ENCODE measurements at places on chromosomes 11 and 22.

DNA sequence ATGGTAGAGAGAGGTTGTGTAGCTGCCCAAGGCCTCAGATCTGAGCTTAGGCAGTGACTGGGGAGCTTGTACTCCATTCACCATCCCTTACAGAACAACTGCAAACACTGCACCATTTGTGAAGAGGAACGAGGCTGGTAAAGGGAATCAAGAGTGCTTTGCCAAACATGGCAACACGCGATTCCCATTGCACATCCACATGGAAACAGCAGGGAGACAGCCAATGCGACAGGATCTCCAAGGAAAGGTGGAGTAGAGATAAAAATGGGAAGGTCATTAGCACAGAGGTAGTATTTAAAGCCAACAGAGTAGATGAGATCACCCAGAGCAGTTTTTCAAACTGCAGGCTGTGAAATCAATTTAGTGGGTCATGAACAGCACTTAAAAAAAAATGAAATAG is 42.0 kb downstream of the TCF20 start:
- H3K27me3 ChIP-seq, result no peaks in the 10 kb centered on the region
- no peak overlapping the region for H3K4me3 ChIP-seq
- no peaks in the 10 kb centered on the region for H3K36me3 ChIP-seq
- peaks cover 20% of the 10 kb centered on the region for H3K4me1 ChIP-seq
- DNase-seq, result no peak

- DNase-seq, result no peak
- no peaks in the 10 kb centered on the region for H3K36me3 ChIP-seq
- H3K27me3 ChIP-seq, result no peaks in the 10 kb centered on the region
- H3K27ac ChIP-seq, result no peak overlapping the region
- H3K4me3 ChIP-seq, result no peak overlapping the region
- H3K4me1 ChIP-seq, result peaks cover 53% of the 10 kb centered on the region
Measured at GRCh38 chr22:43012390-43012789, 2.6 kb downstream of the PACSIN2 start.

DNA sequence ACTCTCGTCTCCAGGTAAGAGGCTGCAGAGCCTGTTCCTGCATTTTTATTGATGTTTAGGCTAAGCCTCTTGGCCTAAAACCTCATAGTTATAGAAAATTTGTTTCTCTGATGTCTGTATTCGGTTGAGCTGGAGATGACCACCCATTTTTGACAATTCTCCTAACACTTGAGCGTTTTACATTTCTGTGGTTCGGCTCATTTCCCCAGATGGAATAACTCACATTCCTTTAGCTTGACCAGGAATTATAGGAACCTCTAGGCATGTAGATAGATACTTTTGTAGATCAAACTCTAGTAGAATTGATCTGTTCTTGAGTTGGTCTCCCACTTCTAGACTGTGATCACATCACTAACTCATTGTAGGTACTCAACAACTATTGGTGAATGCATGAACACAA is 172.6 kb upstream of the CADM1 start:
- no peaks in the 10 kb centered on the region for H3K27me3 ChIP-seq
- H3K4me1 ChIP-seq, result peaks cover 6% of the 10 kb centered on the region
- no peak for DNase-seq

- DNase-seq, result no peak
- H3K27me3 ChIP-seq, result no peaks in the 10 kb centered on the region
- no peak overlapping the region for H3K4me3 ChIP-seq
- H3K36me3 ChIP-seq, result no peaks in the 10 kb centered on the region
- no peak overlapping the region for H3K27ac ChIP-seq
- H3K4me1 ChIP-seq, result peaks cover 19% of the 10 kb centered on the region
Measured at GRCh38 chr11:74465291-74465708, 2.0 kb downstream of the KCNE3 start.

DNA sequence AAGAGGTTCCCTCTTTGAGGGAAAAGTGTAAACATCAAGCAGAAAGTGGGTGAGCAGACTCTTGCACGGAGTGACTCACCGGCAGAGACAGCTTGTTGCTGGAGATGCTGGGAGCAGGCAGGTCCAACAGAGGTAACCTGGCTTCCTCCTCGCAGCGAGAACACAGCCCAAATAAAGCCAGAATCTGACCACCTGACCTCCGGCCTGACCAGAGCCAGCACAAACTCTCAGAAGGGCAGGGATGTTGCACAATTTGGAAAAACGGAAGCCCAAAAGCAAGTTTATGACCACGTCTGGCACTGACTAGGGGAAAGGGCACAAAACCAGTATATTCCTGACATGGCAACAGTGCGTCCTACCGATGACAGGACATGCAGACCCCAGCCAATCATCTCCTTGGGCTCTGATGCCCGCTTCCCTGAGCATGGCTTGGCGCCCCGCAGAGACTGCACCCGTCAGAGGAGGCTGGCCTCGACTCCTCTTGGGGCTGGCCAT is 5.4 kb downstream of the SMCO4 start:
- H3K4me1 ChIP-seq, result peaks cover 48% of the 10 kb centered on the region
- no peaks in the 10 kb centered on the region for H3K27me3 ChIP-seq
- H3K36me3 ChIP-seq, result no peaks in the 10 kb centered on the region
- DNase-seq, result no peak
- peak overlapping the region; percentile 53 for H3K27ac ChIP-seq
- no peak overlapping the region for H3K4me3 ChIP-seq

GRCh38 chr22:35443790-35444684 is 44.1 kb downstream of the MCM5 start:
- DNase-seq, result no peak
- no peaks in the 10 kb centered on the region for H3K27me3 ChIP-seq
- H3K27ac ChIP-seq, result no peak overlapping the region
- no peaks in the 10 kb centered on the region for H3K36me3 ChIP-seq

- H3K27me3 ChIP-seq, result no peaks in the 10 kb centered on the region
- peaks cover 10% of the 10 kb centered on the region for H3K36me3 ChIP-seq
- DNase-seq, result no peak
- peaks cover 69% of the 10 kb centered on the region for H3K4me1 ChIP-seq
- H3K4me3 ChIP-seq, result no peak overlapping the region
- H3K27ac ChIP-seq, result peak overlapping the region; percentile 43
Measured at GRCh38 chr22:32830957-32831356, 29.5 kb downstream of the TIMP3 start.

GRCh38 chr11:92894197-92894596 is 75.3 kb upstream of the MTNR1B start:
- H3K36me3 ChIP-seq, result no peaks in the 10 kb centered on the region
- no peak for DNase-seq
- H3K4me3 ChIP-seq, result no peak overlapping the region

DNA sequence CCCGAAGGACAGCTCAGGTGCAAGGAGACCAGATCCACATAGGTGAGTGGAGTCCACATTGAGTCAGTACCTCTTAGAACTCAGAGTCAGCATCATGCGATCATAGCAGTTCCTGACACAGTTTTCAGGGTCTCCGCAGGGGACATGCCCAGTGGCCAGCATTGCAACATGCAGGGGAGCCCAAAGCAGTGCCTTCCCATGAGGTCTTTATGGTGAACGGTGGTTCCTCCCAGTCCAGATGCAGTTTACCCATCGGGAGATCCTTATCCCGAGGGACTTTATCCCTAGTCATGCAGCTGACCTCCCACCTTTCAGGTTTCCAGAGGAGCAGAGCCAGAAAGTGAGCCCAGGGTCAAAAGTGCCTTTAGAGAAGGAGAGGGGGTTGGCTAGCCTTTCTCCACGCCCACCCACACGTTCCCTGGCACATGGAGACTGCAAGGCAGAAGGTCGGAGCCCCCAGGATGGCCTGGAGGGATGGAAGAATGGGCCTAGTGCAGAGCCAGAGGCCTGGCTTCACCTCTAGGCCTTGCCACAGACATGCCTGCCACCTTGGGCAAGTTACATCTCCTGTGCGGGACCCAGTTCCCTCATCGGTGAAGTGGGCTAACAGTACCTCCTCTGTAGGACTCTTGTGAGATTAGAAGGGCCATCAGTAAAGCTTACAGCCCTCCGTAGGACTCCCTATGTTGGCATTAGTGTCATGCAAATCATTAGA is 6.4 kb downstream of the KCTD17 start:
- peaks cover 16% of the 10 kb centered on the region for H3K4me1 ChIP-seq
- no peak for DNase-seq
- no peak overlapping the region for H3K4me3 ChIP-seq
- peaks cover 56% of the 10 kb centered on the region for H3K36me3 ChIP-seq
- H3K27me3 ChIP-seq, result no peaks in the 10 kb centered on the region

DNA sequence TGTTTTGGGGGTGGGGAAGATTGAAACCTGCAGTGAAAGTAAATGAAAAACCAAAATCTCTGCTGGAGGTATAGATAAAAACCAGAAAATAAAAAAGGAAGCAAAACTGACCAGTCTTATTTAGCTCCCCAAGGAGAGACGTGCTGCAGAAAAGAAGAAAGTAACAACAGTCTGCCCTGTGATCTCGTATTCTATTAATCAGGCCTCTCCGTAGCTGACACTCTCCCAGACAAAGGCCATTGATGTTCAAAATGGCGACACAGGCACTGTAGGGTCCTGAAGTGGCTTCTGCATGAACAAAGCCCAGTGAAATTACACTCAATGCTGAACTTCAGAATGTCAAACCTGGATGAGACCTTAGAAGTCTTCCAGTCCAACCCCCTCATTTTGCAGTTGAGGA is 106.6 kb downstream of the NXPE2 start:
- peaks cover 9% of the 10 kb centered on the region for H3K27me3 ChIP-seq
- H3K4me1 ChIP-seq, result no peaks in the 10 kb centered on the region
- no peak overlapping the region for H3K4me3 ChIP-seq
- H3K36me3 ChIP-seq, result no peaks in the 10 kb centered on the region

DNA sequence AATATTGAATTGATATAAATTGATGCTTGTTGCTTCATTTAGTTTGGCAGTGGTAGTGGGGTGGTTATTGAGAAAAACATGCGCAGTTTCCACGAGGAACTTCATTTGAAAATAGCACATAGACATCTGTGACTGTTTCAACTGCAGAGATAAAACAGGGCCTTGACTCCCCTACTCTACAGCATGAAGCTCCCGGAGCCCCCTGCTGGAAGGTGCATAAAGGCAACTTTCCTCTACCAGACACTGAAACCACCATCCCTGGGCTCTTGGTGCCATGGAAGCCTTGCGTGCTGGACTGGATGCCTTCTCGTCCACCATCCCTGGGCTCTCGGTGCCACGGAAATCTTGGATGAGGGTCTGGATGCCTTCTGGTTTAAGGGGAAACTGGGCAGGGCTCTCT is 195.9 kb downstream of the CSNK2A3 start:
- no peak overlapping the region for H3K4me3 ChIP-seq
- no peaks in the 10 kb centered on the region for H3K36me3 ChIP-seq
- DNase-seq, result no peak

GRCh38 chr22:27206374-27207133 is 549.2 kb downstream of the MIAT start:
- no peak for DNase-seq
- H3K27me3 ChIP-seq, result no peaks in the 10 kb centered on the region
- H3K4me1 ChIP-seq, result peaks cover 15% of the 10 kb centered on the region
- H3K27ac ChIP-seq, result no peak overlapping the region
- H3K4me3 ChIP-seq, result no peak overlapping the region

- no peak overlapping the region for H3K4me3 ChIP-seq
- H3K4me1 ChIP-seq, result no peaks in the 10 kb centered on the region
- H3K27ac ChIP-seq, result no peak overlapping the region
Measured at GRCh38 chr22:36902143-36902926, 11.1 kb upstream of the CSF2RB start.

DNA sequence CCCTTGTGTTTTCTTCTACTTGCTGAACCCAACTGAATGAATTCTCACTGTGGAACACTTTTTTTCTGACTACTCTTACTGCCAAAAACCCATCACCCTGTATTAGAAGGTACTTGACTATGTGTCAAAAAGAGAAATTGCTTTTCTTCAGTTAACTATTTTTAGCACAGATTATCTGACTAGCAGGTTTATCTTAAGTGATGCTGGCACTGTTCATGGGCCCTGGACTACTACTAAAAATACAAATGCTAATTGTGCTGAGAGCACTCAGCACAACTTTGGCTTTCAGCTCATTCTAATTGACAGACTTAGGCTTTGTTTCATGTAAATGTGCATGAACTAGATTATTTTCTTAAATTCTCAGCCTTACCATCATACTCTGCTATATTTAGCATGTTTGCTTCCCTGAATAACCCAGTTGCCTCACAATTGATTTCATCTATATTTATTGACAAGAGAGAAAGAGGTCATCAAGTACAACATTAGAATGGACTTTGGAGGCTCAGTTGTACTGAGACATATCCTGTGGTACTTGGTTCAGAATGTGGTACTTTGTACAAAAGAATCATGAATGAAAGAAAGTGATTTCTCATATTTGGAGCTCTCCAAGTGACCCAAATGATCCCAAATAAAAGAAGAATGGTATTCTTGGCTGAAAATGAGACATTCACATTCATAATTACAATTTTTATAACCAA is 478.3 kb downstream of the KCNA4 start:
- DNase-seq, result no peak
- no peaks in the 10 kb centered on the region for H3K4me1 ChIP-seq
- H3K36me3 ChIP-seq, result no peaks in the 10 kb centered on the region
- H3K4me3 ChIP-seq, result no peak overlapping the region

- H3K4me1 ChIP-seq, result no peaks in the 10 kb centered on the region
- no peak overlapping the region for H3K4me3 ChIP-seq
Measured at GRCh38 chr11:129410395-129410960, 34.8 kb downstream of the BARX2 start.

DNA sequence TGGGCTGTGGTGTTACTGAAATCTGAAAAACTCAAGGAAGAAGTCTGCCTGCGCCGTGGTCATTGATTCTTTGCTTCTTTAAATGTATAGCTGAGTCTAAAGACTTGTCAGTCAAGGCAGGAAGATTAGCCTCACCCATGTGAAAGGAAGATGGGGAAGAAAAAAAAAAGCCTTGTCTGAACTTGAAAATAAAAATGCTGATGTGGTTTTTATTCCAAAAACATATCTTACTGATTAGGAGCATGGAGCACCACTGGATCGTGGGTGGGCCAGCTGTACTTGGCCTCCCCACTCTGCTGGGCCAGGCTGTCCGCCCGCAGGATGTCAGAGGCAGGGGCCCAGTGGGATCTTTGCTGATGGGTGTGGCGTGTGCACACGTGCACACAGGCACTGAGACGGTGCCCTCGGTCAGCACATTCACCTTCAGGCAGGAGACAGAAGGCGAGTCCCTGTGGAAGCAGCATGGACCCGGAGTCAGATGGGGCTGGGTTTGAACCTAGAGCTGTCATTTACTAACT is 111.9 kb downstream of the WNT7B start:
- peak overlapping the region; percentile 5 for H3K27ac ChIP-seq
- peaks cover 36% of the 10 kb centered on the region for H3K27me3 ChIP-seq
- H3K36me3 ChIP-seq, result no peaks in the 10 kb centered on the region
- H3K4me1 ChIP-seq, result peaks cover 47% of the 10 kb centered on the region
- H3K4me3 ChIP-seq, result no peak overlapping the region
- DNase-seq, result no peak

DNA sequence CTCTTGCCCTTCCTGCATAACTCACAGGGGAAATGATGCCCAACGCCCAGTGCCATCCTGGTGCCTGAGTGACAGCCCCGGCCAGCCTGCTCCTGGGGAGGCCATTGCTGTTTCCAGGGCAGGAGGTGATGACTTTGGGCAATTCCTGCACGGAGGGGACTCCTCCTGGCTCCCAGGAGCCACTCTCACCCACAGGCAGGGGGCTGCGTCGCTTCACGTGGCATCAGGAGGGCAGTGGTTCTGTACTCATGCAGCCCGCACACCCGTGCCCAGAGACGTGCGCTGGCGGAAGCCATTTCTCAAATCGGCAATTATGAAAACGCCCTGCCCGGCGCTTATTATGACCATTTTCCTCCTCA is 272.3 kb downstream of the CTTN start:
- H3K4me1 ChIP-seq, result no peaks in the 10 kb centered on the region
- peaks cover 41% of the 10 kb centered on the region for H3K27me3 ChIP-seq
- H3K4me3 ChIP-seq, result no peak overlapping the region
- no peak for DNase-seq
- H3K36me3 ChIP-seq, result no peaks in the 10 kb centered on the region

Data from suprapubic skin (tissue), 4 donors.